ENCODE measurements at places on chromosomes 6 and 20. TPM values are rescaled to one million over a fixed set of nuclear protein-coding genes. Genes with fewer than 3 reads are reported as not detected.

- no peak for DNase-seq
Observed at GRCh38 chr6:109372130-109372529, 10.1 kb downstream of the CD164 start.

DNA sequence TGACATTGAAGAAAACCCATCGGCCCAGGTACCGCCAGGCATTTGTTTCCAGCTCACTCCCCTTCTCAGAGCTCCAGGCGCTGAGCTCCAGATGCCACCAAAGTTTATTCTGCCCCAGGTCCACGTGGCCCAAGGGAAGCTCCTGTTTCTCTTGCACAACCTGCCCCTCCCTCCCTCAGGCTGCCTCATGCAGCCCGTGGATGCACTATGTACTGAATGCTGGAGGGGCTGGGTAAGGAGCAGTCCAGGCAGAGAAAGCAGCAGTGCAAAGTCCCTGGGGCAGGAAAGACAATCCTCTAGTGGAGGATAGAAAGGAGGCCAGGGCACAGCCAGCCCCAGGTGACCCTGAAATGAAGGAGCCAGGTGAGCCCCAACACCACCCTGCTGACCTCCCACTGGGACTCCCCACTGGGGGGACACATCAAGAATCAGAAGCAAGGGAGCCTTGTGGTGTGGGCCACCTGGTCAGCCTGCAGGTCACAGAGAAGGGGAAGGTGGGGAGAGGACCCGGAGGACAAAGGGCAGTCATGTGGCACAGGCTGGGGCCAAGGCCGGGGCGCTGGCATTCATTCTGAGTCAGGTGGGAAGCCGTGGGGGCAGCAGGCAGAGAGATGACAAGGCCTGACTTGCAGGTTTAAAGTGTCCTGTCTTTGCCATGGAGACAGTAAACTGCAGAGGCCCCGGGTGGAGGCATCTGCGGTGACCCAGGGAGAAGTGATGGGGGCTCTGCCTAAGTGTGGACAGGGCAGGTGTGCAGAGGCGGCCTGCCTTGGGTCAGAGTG, 230.1 kb downstream of the PREX1 start:
- DNase-seq, result no peak

DNA sequence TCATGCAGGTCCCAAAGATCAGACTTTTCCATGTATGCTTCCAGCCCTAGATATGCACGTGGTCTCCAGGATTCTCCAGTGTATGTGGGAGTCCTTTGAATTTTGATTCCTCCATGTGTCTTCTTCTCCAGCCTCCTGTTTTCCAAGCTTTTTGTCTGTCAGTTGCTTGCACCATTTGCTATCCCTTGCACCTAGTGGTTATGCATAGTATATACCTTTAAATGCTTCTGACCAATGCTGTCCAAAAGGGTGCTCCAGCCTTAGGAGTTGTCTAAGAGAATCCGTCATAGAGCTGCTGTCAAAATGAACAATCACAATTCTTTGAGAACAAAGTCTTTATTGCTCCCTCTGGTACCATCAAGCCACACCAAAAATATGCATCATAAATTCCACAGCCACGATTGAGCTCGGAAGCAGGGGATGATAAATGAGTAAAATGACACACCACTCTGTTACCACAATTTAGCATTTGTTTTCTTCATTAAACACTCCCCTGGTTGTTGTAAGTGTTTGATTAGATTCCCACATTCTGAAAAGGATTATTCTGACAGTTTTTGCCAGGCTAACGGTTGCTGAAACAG, 706.2 kb upstream of the GJE1 start:
- DNase-seq, result no peak

DNA sequence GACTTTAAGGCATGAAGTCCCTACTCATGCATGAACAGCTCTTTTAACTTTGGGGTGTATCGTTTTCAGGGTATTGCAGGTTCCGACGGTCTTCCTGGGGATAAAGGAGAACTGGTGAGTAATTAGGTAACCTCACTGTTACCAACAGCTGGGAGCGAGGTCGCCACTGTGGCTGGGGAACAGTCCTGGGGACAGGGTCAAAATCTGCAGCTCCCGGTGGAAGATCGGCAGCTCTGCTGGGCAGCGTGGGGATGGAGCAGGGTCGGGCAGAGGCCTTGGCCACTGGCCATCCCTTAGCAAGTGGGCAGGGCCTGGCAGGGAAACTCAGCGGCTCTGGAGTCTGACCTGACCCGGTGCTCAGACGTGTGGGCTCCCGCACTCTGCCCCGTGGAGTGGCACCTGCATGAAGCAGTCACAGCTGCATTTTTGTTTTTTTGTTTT, 16.1 kb downstream of the COL9A3 start:
- no peak for DNase-seq

GRCh38 chr6:11007715-11008608, 36.1 kb downstream of the ELOVL2 start:
- no peak for DNase-seq

DNA sequence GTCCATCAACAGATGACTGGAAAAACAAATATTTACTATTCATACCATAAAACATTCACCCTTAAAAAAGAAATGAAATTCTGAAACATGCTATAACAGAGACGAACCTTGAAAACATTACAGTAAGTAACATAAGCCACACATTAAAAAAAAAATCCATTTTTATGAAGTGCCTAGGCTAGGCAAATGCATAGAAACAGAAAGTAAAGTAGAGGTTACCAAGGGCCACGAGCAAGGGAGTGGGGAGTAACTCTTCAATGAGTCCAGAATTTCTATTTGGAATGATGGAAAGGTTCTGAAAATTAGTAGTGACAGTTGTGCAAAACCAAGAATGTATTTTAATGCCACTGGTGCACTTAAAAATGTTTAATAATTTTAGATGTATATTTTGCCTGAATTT, 47.7 kb downstream of the STAU1 start:
- DNase-seq, result no peak

DNA sequence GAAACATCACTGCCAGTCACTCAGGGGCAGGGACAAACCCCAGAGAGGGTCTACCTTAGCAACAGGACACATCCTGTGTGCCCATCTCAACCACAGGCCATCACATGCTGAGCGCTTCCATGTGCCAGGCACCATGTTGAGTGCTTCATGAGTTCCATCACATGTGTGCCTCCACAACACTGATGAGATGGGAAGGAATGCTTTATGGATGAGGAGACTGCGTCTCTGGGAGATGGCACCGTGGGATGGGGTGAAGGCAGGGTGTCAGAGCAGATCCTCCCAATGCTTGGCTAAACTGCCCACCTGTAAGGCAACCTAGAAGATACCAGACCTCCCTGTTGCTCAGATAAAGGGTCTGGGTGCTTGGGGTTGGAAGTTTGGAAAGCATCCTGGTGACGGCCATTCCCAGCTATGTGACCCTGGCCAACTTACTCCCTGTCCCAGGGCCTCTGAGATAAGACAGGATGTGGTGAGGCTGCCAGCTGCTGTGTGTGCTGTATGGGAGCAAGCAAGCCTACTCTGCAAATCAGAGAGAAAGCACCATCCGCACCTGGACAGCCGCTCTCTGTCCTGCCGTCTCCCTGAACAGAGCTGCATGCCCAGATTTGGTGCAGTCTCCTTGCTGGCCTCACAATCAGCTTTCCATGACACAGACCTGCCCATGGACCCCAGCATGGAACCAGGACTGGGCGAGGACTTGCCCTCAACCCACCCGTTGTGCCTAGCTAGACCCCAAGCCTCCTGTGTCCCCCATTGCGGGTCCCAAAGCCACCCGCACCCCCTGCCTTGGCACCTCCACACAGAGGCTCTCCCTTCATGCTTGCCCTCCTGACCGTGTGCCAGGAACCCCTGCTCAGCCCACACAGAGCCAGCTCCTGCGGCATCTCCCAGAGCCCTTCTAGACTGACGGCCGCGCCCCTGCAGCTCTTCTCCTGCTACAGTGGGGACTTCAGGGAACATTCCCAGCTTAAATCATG, 143.7 kb downstream of the SYNDIG1 start:
- no peak for DNase-seq

GRCh38 chr6:14276071-14276470, 158.5 kb downstream of the CD83 start:
- no peak for DNase-seq

DNA sequence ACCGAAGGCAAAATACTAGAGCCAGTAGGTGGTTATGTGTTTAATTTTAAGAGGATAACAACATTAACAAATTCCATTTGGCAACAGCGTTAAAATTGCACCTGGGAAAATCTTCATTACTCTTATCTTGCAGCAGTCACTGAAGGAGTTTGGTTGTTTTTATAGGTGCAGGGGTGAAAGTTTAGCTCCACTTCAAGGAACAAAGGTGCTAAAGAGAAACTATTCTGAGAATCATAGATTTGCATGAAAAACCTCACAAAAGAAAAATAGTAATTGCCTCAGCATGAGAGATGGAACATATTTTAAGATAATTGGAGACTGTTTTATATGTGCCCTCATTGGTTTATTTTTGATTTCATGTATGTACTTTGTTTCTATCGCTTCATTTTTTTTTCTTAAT, 444.4 kb downstream of the UTRN start:
- DNase-seq, result no peak

DNA sequence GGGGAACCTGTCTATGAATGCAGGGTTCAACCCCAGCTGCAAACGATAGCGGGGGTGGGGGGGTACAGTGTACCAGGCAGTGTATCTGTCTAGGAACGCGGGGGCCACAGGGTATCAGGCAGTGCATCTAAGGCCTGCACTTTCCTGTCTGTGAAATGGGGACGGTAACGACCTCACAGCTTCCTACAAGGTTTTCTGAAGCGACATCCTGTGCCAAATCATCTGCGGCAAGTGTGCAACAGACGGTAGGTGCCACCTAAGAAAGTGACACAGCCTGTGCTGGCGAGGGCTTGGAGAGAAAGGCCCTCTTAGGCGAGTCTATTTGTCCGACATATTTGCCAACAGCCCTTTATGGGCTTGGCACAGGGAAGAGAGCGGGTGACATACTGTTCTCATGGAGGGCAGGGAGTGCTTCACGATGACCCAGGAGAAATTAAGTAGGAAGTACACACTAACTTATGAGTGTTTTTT, 3.8 kb downstream of the DIDO1 start:
- DNase-seq, result no peak

DNA sequence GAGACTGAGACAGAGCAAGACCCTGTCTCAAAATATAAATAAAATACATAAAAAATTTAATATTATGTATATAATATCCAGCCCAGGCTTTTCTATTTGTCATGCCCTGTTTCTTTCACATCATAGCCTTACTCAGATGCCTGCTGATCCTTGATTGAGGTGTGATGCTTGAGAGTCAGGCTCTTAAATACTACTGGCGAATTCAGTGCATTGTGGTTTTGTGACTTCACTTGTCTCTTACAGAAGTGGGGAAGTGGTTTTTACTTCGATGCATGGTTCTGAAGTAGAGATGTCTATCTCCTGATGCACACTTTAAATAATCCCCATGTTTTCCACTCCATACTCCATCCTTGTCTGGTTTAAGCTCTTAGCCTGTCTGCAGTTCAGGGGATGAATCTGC, 29.1 kb downstream of the ASXL1 start:
- DNase-seq, result no peak

DNA sequence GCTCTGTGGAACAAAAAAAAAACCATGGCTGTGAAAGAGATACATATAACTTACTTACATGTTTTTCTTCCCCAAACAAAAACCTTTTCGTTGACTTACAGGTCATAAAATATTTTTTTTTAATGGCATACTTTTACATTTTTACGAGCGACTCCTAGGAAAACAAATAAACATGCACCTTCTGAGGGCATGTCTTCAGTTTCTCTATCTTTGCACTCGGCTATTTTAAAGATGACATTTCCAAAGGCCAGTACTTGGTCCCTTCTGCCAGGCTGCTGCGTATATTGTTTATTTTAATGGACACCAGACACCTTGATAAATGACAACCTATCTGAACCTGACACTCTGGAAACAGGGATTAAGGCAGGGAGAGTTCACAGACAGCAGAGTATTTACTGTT, 49.4 kb downstream of the PIGU start:
- no peak for DNase-seq

DNA sequence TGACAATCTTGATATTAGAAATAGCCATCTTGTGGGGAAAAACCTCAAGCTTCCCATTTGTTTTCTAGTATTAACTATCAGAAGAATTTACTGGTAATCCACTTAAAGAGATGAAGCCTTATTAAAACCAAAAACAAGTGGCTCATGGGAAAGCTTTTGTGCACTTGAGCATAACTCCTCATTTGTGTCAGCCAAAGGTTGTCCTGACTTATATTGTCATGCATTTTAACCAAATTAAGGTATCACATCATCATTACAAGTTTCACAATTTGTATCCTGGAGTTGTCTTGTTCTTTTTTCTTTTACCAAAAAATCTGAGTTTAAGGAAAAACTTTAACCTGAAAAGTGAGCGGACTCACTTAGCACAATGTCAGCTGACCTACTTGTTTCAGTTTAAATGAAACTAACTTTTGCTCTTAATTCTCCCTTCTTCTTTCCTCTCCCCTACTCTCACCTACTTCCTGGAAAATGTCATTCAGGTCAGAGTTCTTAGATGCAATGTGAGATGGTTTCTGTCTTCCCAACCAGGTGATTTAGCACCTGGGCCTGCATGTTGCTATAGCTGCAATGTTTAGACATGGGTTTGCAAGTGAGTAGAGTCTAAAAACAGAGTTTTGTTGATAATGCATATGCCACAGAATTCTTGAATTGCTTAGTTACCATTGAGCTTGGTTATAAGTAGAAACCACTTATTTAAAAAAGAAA, 82.8 kb downstream of the TNFAIP3 start:
- no peak for DNase-seq

- DNase-seq, result no peak
Observed at GRCh38 chr20:920311-920710, 4.2 kb upstream of the ANGPT4 start.

GRCh38 chr6:163438940-163439335, 24.4 kb downstream of the QKI start:
- no peak for DNase-seq

DNA sequence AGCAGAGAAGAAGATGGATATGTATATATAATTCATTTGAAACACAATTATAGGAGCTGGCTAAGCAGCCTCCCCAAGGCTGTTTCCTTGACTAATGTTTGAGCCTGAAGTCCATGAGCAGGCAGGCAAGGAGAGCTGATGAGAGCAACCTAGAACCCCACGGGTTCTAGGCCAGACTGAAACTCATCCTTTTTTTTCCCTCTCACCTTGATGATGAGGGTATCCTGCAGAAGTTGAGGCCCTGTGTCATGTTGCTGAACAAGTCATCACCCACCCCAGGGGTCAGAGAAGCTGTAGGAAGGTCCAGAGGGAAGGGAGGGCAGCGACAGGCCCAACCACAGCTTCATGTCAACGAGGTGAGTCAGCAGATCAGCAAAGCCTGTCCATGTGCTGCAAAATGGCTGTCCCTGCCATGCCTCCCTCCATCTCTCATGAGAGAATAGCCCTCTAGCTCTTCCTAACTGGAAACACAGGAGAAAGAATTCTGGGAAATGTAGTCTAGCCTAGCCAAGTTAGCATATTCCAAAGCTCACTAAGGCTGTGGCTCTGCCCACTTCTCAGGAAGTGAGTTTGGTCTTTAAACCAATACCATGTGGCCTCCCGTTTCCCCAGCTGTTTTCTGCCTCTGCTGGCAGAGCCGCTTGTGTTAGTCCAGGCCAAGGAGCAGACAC, 91.3 kb upstream of the DTNBP1 start:
- DNase-seq, result no peak

The MMP24 gene
- 0.81 TPM for polyA plus RNA-seq

The NR2E1 gene
- polyA plus RNA-seq, result not detected

The FOXA2 gene
- polyA plus RNA-seq, result not detected

The HAO1 gene
- polyA plus RNA-seq, result not detected

The NEDD9 gene
- polyA plus RNA-seq, result 8.7 TPM

The SIRPB2 gene
- 0.98 TPM for polyA plus RNA-seq

The BPIFB4 gene
- polyA plus RNA-seq, result not detected

The BPI gene
- polyA plus RNA-seq, result 2.4 TPM

The CLDN20 gene
- polyA plus RNA-seq, result not detected
